ENCODE measurements at places on chromosomes 11 and 22.

DNA sequence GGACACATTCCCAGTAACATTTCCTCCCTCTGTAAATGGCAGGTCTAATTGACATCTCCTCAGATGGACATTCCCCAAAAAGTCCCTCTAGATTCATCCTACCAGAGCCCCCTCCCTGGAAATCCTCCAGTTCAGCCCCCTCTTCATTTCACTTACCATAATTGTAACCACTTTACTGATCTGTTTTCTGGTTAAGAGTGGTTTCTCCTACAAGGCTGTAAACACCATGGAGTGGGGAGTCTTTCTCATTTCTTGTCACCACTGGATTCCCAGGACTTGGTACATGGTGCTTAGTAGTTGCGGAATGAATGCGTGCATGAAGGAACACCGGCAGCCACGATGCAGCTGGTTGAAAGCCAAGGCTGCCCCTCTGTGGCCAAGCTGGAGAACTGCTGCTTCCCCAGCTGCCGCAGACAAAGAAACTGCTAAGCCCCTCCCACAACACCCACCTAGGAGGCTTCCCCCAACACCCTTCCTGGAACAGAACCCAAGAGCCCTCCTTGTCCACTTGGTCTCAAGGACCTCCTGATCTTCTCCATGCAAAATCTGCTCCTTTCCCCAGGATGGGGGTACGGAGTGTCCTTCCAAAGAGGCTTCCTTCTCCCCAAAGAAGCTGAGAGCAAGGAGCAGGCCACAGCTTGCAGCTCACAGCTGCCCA lies 18.6 kb upstream of the SCARF2 start:
- peak; percentile 85 for DNase-seq

- DNase-seq: peak; percentile 25
Measured at GRCh38 chr22:19291218-19291579, 320 bp downstream of the CLTCL1 start.

- peak; percentile 49 for DNase-seq
Measured at GRCh38 chr22:42074132-42074811, at the start of gene PHETA2. Gene PHETA2 (plus strand): TSS chr22:42074248. CDS start chr22:42077294, 3,046 bp downstream.

DNA sequence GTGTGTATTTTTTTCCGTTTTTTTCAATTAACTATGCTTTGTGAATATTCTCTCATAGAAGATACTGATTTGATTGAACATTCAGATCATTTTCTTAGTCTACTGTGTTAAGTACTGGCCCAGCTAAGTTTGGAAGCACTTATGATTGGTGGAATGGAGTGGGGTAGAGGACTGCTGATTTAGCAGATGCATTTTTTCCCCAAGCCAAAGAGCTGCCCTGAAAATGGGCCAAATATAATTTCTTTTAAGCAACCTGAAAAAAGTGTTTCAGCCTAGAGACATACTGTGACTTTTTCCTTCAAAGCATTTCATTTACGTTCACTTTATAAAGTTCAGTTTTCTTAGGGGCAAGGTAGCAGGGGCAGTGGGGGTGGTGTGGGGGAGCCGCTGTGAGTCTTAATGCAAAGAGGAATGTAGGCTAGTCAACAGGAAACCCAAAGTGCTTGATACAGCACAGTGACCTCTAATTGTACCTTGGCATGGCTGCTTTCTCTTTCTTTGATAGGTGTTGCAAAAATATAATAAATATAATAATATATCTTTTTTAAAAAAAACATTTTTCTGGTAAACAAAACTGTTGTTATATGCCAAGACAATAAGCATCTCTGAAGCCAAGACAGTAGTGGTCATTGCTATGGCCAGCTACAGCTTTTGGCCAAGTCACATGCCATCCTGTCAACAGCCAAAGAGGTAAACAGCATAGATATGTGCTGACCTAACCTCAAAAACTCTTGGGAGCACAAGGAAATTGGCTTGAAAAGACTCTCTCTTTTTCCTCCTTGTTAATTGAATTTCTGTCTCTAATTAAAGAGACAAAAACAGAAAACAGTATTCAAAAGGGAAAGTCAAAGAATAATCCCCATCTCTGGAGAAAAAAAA lies 58.8 kb downstream of the LIF start:
- no peak for DNase-seq

- no peak for DNase-seq
Measured at GRCh38 chr11:19792510-19792909, 79.9 kb downstream of the NAV2 start.

DNA sequence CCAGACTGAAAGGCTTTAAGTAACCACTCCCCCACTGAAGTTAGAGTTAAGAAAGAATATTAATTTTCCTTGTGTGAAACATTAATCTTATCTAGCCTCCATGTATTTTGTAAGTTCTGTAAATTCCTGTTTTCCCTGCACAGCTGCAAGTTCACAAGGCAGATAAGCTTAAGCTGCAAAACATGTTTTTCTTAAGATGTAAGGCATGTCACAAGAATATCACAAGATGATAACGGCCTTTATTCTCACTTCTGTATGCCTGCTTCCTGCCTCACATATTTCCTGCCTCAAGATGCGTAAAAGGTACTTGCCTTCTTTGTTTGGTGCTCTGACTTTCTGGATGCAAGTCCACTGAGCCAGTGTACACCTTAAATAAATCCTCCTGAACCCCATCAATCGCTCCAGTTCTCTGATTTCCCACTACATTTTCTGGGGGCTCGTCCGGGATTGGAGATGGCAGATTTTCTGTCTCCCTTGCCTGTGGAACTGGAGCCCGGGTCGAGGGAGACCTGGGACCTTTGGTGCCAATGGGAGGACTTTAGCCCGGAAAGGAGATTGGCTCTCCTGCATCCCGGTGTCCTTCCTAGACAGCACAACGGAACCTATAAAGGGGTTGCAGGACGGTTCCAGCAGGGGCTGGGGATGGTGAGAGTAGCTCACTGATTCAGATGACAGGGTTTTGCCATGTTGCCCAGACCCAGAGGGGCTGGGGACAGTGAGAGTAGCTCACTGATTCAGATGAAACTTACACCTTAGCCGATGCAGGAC lies 30.2 kb downstream of the PPARA start:
- DNase-seq: no peak

DNA sequence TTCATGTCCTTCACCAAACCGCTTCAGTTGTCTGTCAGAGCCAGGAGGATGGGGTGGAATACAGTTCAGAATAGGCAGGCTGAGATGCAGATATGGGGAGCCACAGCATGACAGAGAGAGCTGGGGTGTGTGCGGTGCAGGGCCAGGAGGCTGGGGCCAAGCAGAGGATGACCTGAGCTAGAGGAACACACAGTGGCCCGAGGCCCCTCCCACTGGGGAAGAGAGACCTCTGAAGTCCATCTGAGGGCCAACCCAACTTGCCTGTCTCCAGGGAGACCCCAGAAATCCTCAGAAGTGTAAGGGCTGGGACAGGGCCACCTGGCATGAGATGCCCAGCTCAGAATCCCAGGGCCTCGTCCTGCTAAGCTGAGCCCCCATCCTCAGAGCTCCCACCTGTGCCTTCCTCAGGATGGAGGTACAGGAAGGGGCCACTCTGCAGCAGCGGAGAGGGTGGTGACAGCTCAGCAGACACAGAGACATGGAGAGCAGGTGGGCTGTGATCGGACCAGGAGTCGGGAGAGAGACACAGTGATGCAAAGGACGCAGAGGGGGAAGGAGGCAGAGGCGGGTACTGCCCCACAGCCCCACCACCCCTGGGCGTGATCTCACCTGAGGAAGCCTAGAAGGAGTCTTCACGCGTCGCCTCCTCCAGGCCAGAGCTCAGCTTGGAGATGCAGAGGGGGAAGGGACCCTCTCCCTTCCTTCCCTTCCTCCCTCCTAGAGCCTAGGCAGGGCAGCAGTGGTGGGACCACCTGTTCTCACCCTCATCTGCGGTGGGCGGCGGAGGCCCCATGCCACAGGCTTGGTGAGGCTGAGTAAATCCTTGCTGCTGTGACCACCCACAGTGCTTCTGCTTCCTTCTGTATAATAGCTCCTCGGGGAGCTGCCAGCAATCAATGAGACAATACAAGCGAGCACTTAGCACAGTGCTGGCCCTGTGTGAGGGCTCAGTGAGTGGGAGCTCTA lies 9.1 kb upstream of the TUB start:
- no peak for DNase-seq

GRCh38 chr11:60307507-60308195 lies 19.4 kb upstream of the MS4A6E start:
- DNase-seq: peak; percentile 47

- DNase-seq: peak; percentile 72
Measured at GRCh38 chr22:22706253-22706915, 62.0 kb downstream of the GGTLC2 start.

GRCh38 chr11:106159836-106160235 lies 82.4 kb downstream of the AASDHPPT start:
- peak; percentile 2 for DNase-seq

DNA sequence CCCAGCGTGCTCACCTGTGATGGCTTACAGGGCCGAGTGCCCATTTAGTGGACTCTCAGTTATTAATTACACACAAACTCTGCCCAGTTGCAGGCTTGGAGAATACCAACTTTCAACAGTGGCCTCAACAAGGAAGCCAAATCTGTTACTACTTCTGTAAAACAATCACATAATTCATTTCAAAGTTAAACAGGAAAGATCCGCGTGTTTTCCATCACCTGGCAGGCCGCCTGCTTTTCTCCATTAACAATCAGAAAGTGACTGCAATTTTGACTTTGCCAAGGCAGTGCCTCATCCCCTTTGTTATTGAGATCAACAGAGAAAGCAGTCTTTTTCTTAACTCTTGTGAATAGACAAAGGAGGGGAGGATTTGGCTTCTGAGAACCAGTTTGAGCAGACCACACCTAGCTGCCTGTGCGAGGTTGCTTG lies 77.7 kb downstream of the BARX2 start:
- no peak for DNase-seq

- no peak for DNase-seq
Measured at GRCh38 chr22:17990147-17990546, 34.2 kb downstream of the MICAL3 start.

DNA sequence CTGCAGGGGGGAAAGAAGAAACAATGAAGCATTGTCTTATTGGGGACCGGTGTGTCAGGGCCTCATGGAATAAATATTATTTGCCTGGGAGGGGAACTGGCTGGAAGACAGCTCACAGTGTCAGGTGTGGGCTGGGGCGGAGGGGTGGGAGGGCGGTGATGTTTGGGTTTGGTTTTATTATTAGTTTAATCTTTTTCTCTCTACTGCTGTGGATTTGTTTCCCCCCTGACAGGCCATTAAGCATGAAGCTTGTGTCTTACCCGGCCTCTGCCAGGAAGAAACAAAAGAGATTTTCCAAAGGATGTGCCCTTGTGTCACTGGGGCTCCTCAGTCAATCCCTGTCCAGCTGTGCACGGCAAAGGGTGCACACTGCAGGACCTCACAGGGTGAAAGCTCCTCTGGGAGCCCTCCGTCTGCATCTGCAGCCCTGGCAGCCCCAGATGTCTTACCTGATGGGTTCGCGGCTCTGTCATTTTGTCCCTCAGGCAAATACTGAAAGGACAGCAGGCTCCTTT lies 203.1 kb upstream of the TMEM45B start:
- DNase-seq: no peak

- peak; percentile 35 for DNase-seq
Measured at GRCh38 chr22:37626144-37626543, 13.3 kb upstream of the SH3BP1 start.

DNA sequence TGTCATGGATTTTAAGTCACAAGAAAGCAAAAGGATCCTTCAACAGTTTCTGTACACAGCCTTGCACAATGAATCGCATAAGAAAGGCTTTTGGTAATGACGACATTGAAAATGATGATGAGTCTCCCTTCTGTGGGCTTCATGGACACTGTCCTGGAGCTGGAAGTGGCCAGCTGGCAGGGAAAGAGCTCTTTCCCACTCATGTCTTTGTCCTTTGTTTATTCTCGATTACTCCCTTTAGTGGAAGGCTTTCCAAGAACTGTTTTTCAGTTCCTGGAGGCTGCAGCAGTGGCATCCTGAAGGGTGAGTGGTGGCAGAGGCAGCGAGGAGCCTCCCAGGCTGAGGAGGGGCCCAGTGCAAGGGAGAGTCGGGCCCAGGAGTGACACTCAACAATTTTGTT lies 505.2 kb downstream of the NTM start:
- DNase-seq: no peak

DNA sequence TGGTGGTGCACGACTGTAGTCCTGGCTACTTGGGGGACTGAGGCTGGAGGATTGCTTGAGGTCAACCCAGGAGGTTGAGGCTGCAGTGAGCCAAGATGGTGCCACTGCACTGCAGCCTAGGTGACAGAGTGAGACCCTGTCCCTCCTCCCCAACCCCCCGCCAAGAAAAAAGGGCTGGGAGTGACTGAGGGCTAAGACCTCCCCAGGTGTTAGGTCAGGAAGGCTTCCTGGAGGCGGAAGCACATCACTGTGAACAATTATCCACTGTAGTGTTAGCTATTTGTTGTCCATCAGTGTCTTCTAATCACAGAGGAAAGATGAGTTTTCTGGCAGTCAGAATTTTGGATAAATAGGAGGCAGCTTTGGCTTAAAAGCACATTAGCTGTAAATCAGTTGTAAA lies 8.8 kb downstream of the YDJC start:
- no peak for DNase-seq

DNA sequence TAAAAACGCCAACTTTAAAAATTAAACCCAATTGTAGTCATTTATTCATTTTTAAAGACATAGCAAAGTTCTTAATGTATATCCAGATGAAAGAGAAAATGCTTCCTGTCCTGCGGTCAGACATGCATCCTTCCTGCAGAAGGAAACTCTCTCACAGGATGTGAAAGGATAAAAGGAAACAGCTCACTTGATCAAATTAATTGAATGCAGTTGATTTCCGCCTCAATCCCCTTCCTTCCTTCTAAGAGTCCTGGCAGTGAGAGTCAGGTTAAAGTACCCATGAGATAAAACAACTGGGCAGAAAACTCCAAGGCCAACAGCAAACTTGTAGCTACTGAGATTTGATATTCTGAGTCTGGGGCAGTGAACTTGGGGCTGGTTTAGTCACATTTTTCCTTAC lies 38.5 kb downstream of the CWC15 start:
- no peak for DNase-seq
